ENCODE measurements at places on chromosomes 7 and 10. TPM values are rescaled to one million over a fixed set of nuclear protein-coding genes. Genes with fewer than 3 reads are reported as not detected.

Gene DYNC1I1
- total RNA-seq, result not detected

Gene BHLHA15
- 0.65 TPM for total RNA-seq

Gene SLC13A1
- not detected for total RNA-seq

Gene ELN
- total RNA-seq, result not detected

Gene HDAC9
- total RNA-seq, result 2.9 TPM

Gene CPVL
- total RNA-seq, result not detected

Gene MEOX2
- total RNA-seq, result not detected

Gene PTF1A
- total RNA-seq, result not detected

- no peak for DNase-seq
Observed at GRCh38 chr7:147941381-147941780, 649.2 kb upstream of the C7orf33 start.

DNA sequence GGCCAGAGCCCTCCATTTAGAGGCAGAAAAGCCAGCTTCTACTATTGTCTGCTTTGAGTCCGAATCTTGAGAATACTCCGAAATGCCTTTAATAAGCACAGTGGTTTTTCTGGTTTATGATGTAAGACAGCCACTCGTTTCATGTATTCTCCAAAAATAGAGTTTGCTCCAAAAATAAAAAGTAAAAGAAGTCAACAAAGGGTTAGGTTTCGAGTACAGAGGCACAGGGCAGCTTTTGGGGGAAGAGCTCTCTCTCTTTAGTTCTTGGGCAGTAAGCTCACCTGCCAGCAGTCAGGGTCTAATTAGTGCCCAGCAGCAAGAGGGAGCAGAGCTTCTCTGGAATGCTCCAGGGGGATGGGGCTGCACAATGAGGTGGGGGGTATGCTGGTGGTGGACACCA lies 20.2 kb downstream of the CREB3L2 start:
- DNase-seq, result no peak

- no peak for DNase-seq
Observed at GRCh38 chr7:30183749-30184369, 49.1 kb downstream of the MTURN start.

DNA sequence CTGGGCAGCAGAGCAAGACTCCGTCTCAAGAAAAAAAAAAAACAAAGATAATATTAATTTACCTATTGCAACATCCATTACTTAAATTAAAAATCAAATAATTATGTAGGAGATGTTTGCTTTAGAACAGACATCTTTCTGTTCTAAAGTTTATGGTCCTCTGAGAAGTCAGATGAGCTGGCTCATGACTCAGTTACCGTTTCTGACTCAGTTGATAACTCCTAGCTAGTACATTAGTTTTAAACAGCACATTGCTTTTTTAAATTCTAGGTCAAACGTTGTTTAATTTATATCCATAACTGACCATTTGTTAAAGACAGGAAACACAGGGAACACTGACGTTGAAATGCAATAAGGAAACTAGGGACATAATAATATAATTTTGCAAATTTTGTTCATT lies 162.7 kb downstream of the ETV1 start:
- DNase-seq, result no peak

GRCh38 chr7:55296070-55296469 lies 69.1 kb upstream of the LANCL2 start:
- DNase-seq, result no peak

DNA sequence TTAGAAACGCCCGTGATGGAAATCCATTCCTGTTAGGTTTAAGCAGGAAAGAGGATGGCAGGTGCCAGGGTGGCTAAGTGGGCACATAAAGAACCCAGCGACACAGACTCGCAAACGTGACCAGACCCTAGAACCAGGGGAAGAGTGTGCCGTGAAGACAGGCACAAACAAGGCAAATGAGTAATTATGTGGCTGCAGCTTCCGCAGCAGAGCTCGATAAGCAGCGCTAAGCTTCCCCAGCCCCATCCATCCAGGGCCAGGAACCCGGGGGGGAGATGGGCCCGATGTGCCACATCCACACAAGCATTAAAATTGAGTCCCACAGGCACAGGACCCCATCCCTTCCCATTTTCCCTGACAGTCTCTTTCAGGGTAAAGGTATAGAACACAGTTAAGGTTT lies 14.0 kb upstream of the ZFAND2A start:
- DNase-seq, result no peak

DNA sequence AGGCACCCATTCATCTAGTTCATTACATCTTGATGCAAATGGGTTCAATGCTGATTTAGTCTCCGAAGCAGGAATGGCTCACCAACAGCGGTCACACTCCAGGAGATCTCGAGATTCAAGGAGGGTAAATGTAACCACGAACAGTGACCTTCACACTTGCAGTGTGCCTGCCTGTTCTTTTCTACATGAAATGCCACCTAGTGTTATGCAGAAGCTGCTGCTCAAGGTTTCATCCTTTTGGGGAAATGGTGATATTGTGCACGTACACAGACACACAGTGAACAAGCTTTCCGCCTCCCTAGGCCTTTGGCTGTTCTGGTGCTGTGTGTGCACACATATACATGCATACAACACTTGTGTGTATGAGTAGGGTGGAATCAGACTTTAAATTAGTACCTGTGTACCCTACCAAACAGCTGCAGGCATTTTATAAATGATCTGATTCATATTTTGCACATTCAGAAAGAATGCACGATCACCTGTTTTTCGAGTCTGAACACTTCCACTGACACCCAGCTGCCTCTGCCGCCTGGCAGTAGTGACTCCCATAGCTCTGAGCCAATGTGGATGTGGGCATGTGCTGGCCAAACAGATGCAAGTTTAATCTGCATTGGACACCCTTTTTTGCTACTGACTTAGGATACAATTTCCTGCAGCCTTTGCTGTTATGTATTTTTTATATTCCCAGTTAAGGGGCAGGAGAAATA lies 100.5 kb downstream of the TACC2 start:
- DNase-seq, result no peak

- no peak for DNase-seq
Observed at GRCh38 chr10:87657371-87657770, 2.3 kb upstream of the PAPSS2 start.

DNA sequence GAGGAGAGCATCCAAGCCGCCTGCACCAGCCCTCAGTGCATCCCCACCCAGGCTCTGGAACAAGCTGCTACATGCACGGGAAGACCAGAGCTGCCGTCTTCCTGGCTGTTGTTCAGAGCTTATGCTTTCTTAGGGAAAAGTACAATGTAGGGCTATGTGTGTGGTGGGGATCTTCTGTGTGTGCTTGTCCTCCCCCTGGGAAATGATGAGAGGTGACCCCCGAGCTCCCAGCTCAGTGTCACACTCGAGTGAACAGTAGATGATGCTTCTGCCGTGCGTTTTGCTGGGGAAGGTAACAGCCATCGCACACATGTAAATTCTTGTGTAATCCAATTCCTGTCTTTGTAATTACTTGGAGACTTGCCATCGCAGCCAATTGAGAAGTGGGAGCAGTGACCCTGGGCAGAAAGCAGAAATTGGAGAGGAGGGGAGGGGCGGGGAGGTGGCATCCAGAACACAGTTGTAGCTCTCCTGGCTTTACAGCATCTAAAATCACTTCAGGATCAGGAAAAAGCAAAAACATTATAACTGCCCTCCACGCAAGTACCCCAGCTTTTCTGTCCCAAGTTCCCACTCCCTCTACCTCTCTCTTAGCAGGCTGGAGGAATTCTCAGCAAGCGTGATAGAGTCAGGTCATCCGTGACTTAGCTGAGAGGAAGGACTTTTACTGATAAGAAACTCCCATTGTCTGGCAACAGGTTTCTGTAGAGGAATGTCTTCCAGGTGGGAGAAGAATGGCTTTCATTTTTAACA lies 149.6 kb downstream of the TCF7L2 start:
- no peak for DNase-seq

DNA sequence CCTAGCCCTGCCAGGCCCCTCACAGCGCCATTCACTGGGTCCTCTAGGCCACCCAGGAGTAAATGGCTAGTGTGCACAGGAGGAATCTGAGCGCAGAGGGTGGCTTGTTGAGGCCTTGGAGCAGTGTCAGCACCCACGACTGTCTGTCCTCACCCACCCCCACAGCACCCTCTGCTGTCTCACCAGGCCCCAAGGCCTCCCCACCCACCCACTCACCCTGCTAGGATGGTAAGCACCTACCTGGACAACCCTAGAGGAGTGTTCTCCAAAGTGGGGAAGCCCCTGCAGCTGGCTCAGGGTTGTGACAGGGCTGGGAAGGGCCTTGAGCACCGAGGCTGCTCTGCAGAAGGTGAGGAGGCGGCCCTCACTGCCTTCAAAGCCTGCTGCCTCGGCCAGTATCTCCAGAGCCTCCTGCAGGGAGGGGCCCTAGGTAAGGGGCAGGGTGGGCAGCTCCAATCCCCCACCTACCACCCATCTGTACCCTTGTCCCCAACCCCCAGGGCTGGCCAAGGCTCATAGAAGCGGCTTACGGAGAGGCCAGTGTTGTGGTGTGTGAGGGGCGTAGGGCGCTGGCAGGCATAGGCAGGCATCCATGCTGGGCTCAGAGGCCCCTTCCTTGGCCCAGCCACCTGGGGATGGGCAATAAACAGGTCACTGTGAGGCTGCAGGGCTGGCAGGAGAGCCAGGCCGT lies 2.9 kb downstream of the POLM start:
- DNase-seq, result no peak

- no peak for DNase-seq
Observed at GRCh38 chr10:34760606-34761005, 54.5 kb downstream of the PARD3 start.

- DNase-seq, result no peak
Observed at GRCh38 chr10:45257600-45257999, 57.8 kb downstream of the OR13A1 start.

GRCh38 chr7:94676431-94676830 lies 20.5 kb upstream of the SGCE start:
- no peak for DNase-seq

GRCh38 chr10:101601541-101601940 lies 13.4 kb downstream of the DPCD start:
- no peak for DNase-seq

- DNase-seq, result peak; percentile 65
Observed at GRCh38 chr10:6173203-6173602, 29.5 kb upstream of the PFKFB3 start.

DNA sequence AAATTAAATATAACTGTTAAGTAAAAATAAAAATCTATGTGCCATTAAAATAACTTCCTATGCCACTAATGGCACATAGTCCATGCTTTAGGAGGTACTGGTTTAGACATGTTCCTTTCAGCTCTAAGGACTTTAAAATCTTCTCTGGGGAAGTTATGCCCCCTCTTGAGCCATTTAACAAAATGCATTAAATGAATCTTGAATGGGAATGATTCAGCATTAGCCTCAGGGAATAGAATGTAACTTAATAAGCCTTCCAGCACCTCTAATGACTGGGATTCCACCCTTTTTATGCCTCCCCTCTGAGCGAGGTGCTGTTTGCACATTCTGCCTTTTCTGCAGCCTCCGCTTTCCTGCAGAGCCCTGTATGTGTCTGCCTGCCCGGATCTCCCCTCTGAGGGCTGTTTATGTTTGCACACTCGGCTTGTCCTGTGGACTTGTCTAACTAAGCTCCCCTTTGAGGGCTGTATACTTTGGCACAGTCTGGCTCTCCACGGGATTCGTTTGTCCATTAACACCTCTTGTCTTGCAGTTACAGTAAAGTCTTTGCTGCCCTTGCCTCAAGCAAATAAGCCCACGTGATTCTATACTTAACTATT lies 108.4 kb upstream of the HPS1 start:
- DNase-seq, result no peak

- DNase-seq, result peak; percentile 49
Observed at GRCh38 chr10:22681783-22682183, 32.6 kb downstream of the PIP4K2A start.

GRCh38 chr7:66687186-66687585 lies 53.3 kb upstream of the RABGEF1 start:
- no peak for DNase-seq

- no peak for DNase-seq
Observed at GRCh38 chr10:118447478-118448270, 105.5 kb upstream of the FAM204A start.

DNA sequence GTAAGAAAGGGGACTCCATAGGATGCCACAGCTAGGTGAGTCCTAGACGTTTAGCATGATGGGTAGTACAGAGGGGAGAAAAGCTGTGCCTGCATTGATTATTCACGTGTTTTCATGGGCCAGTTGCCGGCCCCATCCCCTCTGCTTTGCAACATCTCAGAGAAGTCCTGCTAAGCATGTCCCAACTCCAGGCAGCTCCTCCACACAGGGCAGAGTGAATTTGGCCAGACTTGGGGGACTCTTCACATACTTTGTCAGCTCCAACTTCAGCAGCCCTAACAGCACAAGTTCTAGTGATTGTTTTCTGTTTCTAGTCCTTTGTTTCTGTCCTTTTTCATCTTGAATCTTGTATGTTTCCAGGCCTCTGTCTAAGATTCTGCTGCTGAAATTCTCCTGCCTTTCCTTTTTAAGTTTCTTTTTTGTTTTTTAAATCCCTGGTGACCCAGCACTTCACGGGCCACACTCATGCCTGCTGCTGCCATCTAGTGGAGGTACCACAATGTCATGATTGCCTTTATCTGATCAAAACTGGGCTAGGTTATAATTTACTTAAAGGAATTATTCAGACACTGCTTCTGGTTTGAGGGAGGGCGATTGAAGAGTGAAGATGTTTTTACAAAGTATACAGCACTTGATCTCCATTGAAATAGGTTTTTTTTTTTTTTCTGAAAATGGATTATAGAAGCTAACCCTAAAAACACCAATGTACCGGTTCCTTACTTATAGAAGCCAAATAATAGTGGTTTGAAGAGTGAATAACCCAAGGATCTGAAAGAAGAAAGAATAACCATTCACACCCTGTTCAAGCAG lies 276.9 kb downstream of the CSTF2T start:
- peak; percentile 25 for DNase-seq

DNA sequence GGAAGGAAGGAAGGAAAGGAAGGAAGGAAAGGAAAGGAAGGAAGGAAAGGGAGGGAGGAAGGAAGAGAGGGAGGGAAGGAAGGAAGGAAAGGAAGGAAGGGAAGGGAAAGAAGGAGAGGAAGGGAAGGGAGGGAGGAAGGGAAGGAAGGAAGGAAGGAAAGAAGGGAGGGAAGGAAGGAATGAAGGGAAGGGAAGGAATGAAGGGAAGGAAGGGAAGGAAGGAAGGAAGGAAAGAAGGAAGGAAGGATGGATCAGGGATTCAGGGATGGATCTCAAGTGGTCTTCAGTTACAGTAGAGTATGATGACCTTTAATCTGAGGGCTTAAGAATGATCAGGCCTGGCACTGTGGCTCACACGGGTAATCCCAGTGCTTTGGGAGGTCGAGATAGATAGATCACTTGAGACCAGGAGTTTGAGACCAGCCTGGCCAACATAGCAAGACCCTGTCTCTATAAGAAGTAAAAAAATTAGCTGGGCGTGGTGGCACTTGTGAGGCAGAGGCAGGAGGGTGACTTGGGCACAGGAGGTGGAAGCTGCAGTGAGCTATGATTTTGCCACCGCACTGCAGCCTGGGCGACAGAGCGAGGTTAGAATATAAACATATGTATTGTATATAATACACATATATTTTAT lies 760 bp upstream of the FOXK1 start:
- peak; percentile 9 for DNase-seq

DNA sequence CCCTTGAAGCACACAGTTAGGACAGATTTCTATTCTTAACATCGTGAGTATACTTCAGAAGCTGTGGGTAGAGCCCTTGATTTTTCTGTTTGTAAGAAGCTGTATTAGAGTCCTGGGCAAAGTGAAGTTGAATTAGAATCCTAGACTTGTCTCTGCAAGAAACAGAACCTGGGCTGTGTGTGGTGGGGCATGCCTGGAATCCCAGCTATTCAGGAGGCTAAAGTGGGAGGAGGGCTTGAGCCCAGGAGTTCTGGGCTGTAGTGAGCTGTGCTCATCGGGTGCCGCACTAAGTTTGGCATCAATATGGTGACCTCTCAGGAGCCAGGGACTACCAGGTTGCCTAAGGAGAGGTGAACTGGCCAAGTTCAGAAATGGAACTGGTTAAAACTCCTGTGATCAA lies 183.4 kb downstream of the GNAI1 start:
- no peak for DNase-seq
